Activated gamma-delta T cell treated with Interleukin-2 at 50 U/mL for 16 hours (primary cell): ENCODE measurements at places on chromosomes 5 and 9.

GRCh38 chr5:103973669-103974068, 411.1 kb upstream of the NUDT12 start:
- DNase-seq, result no peak

DNA sequence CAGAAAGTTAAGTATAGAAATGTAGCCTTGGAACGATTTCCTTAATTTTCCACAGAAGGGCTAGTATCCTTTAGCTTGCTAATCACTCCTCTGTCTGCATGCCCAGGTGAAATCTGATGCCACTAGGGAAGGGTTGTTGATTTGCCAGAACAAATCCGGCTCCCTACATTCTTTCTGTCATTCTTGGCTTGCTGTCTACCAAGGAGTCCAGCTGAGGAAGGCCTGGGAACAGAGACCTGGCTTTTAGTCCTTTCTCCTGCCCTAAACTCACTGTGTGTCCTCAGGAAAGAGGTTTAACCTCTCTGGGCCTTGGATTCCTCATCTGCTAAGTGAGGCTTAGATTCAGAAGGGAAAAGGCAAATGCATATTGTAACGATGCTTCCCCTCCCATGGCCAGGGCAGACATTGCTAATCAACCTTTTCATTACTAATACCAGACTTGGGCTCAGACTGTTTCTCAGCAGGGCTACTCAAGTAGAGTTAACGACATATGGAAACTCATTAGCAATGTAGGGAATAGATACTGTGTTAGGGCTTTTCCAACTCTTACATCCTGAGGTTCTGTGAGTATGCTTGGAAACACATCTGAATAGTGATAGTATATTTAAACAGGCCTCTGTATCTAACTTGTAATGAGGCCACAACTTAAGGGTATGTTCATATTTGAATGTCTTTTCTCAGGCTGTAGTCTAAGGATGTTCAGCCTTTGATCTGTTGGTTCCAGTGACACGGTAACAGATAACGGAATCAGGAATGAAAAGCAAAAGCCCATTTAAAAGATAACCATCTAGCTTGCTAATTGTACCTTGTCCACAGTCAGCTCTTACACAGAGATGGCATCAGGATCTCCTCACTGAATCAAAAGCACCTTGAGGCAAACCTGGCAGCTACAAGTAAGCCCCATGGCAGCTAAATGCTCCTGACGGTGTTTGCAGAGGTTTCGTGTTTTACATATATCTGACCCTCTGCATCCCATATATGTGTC, 4.1 kb downstream of the GALNT10 start:
- no peak for DNase-seq

GRCh38 chr9:2764353-2764752, 47.0 kb downstream of the KCNV2 start:
- DNase-seq, result no peak

GRCh38 chr5:152335461-152335860, 69.6 kb downstream of the NMUR2 start:
- no peak for DNase-seq

DNA sequence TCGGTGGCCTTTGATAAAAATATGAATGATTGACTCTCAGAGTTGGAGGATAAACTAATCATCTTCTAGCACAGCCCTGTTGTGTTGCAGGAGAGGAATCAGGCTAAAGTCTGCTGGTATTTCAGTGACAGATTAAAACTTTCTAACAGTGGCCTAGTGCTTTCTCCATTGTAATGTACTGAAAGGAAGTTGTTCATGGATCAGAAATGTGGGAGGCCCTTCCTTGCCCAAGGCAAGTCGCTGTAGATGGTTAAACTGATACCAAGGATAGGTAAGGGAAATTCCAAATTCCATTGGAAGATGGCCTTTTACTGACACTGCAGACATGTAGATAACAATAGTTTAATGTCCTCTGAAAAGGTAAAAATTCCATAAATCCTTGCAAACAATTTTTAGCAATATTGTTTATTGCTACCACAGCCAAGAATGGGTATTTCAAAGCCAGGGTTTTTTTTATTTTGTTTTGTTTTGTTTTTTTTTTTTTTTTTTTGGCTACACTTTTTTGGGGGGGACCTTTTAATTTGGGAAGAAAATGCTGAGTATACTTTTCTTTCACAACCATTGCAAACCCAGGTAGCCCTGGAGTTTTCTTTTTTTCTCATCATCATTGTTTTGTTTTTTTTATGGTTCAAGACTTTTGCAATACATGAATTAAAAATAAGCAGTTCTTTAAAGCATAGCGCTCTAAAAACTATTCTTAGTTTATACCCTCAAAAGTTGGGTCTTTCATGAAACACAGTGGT, 35.5 kb downstream of the WDR36 start:
- no peak for DNase-seq

DNA sequence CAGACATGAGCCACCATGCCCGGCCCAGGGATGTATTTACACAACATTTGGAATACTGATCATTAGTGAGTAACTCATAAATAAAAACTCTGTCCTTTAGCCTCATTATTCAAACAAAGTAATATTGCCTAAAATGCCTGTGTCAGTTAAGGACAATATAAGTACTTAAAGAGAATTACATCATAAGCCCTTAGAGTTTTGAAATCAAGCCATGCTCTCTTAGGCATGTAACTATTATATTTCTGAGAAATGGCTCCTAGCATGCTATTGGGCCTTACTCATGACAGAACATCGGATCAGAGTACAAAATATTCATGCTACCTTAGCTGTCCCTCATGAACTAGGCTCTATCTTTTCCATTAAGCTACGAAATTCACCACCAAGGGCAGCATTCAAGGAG, 309.3 kb downstream of the CHSY3 start:
- no peak for DNase-seq

DNA sequence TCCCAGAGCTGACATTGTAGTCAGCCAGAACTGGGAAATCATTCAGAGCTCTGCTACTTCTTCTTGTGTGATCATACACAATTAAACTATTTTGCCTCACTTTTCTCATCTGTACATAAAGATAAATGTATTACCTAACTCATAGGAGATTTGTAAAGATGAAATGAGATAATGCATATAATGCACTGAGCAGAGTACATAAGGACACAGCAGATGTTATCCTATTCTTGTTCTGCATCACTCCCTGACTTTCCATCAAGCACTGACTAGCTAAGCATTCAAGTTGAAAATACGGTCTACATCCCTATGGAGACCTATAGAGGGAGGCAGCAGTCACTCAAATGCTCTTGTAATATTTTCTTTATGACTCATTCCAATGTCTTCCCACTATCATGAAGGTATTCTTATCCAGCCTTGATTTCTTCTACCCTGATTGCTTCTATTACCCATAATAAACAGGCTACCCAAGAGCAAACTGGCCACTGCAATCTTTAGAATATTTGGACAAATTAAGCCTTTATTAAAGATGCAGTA, 16.3 kb upstream of the PRR16 start:
- DNase-seq, result no peak

GRCh38 chr9:27348785-27349697, 52.1 kb upstream of the EQTN start:
- DNase-seq, result no peak

DNA sequence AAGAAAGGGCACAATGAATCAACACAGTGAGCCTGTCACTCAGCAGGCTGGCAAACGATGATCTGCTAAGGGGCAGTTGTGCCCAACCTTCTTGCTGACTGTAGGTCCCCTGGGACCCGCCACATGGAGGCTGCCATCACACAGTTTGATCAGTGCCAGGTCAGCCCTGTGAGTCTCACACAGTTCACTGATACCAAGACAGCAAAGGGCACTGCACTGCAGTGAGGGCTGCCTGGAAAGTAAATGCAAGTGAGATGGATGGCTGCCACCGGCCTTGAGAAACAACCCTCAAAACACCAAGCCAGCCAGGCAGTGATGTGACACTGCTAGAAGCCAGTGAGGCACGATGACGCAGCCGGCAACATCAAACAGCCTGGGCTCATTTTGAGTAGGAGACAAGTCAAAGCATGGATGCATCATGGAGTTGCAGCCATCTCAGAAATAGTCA, 30.3 kb downstream of the FOXD1 start:
- DNase-seq, result no peak

DNA sequence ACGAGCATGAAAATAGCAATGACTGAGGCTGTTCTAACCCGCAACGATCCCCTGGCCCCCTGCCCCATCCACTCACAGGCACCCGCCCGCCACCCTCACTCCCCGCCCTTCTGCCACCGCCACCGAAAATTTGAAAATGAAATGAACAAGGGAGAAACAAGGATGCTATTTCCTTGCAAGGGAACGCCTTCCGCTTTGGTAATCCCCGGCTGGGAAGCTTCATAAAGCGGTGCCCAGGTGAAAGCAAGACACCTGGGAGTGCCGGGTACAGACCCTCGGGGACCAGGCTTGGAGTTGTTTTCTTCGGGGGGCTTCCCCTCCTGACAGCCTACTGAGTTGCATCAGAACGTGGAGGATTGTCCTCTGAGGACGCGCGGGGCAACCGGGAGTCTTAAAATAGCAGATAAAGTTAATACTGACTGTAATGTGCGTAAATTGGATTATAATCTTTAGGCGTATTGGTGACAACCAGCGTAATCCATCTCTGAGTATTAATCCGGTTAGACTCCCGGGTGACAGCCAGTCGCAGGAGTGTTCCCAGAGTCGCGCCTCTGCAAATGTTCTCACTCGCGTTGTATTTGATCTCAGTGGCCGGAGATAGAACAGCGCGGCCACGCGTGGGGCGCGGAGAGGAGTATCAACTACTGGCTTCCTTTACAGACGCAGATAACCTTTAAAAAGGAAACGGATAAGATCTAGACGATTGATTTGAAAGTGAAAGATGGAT, 885 bp upstream of the MLLT3 start:
- peak; percentile 46 for DNase-seq

GRCh38 chr5:89055695-89056085, 172.7 kb upstream of the MEF2C start:
- no peak for DNase-seq

DNA sequence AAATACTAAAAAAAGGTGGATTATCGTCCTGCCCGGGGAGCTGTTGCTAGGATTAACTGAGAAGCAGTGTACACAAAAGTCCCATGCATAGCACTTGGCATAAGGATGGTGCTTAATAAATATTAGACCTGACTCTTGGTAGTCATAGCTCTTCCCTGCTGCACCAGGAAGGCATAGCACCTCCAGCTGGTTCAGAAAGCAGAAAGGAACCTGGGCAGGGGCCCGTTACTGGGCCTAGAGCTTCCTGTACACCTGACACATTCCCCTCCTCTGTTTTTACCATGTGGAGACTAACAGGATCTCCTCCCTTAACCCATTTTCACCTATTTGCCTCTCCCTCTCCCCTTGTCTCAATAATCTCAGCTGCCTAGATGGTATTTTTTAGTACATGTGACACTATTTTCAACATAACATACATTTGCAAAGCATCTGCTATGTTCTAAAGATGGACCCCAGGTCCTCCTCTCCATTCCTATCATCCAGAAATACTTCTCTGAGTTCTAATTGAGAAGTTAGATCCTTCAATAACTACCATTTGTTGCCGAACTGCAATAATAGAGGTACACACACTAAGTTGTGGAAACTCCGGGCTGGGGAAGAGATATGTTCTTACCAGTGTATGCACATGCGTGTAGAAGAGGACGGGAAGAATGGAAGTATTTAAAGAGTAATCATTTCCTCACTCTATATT, 3.2 kb upstream of the ANP32B start:
- no peak for DNase-seq

- no peak for DNase-seq
These were observed 56.5 kb upstream of the TESK1 start for GRCh38 chr9:35548571-35548970.

GRCh38 chr9:81613002-81613812, 76.1 kb downstream of the TLE1 start:
- no peak for DNase-seq

DNA sequence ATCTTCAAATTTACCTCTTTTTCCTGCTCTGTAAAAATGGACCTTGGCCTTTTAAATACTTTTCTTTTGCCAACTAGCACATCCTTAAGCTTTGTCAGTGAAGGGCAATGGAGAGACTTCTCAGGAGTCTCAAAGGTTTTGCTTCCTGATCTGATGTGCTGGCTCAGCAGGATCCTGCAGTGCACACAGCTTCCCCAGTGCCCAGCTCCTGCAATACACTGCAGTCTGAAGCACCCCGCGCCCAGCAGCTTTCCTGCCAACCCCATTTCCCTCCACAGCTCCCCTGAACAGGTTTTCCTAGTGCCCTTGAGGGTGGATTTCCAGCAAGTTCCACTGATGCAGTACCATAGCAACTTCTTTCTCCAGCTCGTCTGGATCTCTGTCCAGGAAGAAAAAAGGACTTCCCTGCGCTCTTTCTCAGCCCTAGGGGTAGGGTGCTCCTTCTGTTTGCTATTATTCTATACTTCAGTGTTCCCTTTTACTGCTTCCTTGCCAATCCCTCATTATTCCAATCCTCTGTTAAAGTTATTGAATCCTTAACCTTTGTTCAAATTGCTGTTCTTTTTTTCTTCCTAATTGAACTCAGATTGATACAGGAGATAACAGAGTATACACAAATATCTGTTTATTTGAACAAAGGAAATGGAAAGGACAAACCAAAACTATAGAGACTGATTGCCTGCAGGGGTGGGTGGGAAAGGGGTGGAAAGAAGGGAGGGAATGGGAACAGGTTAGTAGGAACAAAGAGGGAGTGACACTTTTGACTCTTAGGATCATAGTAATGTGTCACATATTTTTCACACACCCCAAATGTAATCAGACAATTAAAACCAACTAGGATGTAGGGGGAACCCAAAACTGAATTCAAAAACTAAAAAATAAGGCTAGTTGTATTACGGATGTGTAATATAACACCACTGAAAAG, 8.5 kb downstream of the SNAPC3 start:
- no peak for DNase-seq

DNA sequence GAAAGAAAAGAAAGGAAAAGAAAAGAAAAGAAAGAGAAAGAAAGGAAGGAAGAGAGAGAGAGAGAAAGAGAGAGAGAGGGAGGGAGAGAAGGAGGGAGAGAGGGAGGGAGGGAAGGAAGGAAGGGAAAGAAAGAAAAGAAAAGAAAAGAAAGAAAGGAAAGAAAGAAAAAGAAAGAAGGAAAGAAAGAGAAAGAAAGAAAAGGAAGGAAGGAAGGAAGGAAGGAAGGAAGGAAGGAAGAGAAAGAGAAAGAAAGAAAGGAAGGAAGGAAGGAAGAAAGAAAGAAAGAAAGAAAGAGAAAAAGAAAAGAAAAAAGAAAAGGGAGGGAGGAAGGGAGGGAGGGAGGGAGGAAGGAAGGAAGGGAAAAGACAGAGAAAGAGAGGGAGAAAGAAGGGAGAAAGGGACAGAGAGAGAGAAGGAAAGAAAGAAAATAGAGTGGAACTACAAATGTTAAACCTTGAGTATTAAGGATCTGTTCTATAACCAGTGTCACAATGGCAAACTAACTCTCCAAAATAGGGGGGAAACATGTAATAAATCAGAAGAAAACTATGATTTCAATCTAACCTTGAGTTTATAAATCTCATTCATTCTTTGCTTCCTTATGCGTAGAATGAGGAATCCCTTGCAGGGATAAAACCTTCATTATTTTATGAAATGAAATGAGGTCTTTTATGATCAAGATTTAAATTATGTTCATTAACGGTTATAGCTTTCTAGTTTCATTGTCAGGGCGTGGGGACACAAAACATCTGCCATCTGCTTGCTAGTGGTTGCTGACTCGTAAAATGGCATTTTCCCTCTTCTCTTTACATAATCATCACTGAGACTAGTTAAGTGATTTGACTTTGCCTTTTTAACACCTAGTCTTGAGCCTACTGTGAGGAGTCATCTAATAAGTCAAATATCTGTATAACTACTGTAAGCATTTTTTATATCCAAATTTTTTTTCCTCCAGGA, 40.7 kb upstream of the RAD23B start:
- DNase-seq, result no peak
